ENCODE measurements at places on chromosomes 3 and 15. TPM values are rescaled to one million over a fixed set of nuclear protein-coding genes. Genes with fewer than 3 reads are reported as not detected.

The GRIP2 gene
- total RNA-seq = 0.10 TPM

The TMCO5A gene
- total RNA-seq = not detected

The NTRK3 gene
- total RNA-seq = 0.37 TPM

The ZDHHC23 gene
- total RNA-seq = 1.8 TPM

The GOLGA8Q gene
- 7.2 TPM for total RNA-seq

The PARP15 gene
- 43.5 TPM for total RNA-seq

The INAFM2 gene
- 12.0 TPM for total RNA-seq

The ATP13A5 gene
- total RNA-seq = not detected

The GPR156 gene
- total RNA-seq = 0.07 TPM

The SEMA3B gene
- total RNA-seq = 1.2 TPM

The PAQR5 gene
- total RNA-seq = not detected

The AGBL1 gene
- total RNA-seq = not detected

The CCDC13 gene
- 0.54 TPM for total RNA-seq

The SLC22A13 gene
- total RNA-seq = 0.78 TPM

The SPG21 gene
- total RNA-seq = 58.2 TPM

The PLA2G4B gene
- 12.9 TPM for total RNA-seq

The SMAD3 gene
- total RNA-seq = 181 TPM

The ABTB1 gene
- total RNA-seq = 23.9 TPM

The CYP1A2 gene
- not detected for total RNA-seq

The SPPL2A gene
- total RNA-seq = 139 TPM

The DNAJA4 gene
- 39.7 TPM for total RNA-seq

The HCN4 gene
- total RNA-seq = not detected

The ADGRG7 gene
- not detected for total RNA-seq

The GP9 gene
- not detected for total RNA-seq

The TMOD3 gene
- total RNA-seq = 72.1 TPM

The ZBTB38 gene
- 25.7 TPM for total RNA-seq

The RTP3 gene
- total RNA-seq = not detected

The RPL39L gene
- 12.6 TPM for total RNA-seq

The GOLGA6L10 gene
- total RNA-seq = 0.37 TPM

The C3orf22 gene
- not detected for total RNA-seq

The MAP3K13 gene
- 11.8 TPM for total RNA-seq

The UROC1 gene
- total RNA-seq = not detected

Data from T-helper 1 cell treated with Interleukin-12 subunit alpha and Interleukin-12 subunit beta and Interleukin-4 antibody, amounts not matched to agents 30 ng/mL and 1 ng/mL, for 36 hours (primary cell).